Stomach (tissue), 19 donors: ENCODE measurements at places on chromosomes 5 and 9. TPM values are rescaled to one million over a fixed set of nuclear protein-coding genes. Genes with fewer than 3 reads are reported as not detected.

DNA sequence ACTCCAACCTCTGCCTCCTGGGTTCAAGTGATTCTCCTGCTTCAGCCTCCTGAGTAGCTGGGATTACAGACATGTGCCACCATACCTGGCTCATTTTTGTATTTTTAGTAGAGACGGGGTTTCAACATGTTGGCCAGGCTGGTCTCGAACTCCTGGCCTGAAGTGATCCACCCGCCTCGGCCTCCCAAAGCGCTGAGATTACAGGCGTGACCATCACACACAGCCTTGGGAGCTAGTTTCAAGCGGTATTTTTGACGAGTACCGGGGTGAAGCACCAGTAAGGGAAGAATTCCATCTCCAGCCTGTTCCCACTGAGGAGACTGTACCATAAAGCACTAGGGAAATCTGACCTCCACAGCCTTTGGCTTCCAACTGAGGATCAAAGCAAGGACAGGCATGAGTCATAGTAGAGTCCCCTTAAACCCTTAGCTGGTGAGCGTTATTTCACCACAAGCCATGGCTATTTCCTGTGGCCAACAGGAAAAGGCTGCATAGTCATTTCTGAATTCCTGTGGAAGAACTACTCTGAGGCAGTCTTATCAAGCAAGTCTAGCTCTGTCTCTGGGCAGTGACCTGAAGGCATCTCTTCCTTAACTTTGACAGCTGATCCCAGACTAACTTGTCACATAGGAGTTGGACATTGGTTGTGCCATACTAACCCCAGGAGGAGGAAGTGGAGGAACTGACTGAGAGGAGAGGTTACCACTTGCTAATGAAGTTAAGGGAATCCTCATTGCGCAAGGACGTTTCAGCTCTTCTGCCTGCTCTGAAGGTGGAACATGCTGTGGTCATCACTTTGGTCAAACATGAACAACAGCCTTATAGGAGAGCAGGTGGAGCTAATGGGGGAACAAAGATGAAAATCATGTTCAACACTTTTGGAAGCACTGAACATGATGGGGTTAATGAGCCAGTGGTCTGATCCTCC is 85.8 kb upstream of the DMRT1 start:
- DNase-seq: no peak

DNA sequence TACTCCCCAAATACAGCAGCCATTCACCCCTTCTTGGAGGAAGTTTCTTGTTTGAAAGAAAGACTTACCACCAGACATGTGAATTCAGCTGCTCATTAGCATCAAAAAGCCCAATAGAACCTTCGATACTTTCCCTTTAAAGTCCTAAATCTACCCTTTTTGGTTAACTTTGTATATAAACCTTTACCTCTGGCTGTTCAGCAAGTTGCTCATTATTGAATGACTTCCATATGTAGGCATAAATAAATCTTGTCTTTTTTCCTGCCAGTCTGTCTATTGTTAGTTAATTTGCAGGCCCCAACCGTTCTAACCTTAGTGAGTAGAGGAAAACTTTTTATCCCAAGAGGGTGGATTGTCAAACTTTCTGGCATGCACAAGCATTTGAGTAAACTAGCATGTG is 27.9 kb upstream of the FBXL17 start:
- DNase-seq: no peak

DNA sequence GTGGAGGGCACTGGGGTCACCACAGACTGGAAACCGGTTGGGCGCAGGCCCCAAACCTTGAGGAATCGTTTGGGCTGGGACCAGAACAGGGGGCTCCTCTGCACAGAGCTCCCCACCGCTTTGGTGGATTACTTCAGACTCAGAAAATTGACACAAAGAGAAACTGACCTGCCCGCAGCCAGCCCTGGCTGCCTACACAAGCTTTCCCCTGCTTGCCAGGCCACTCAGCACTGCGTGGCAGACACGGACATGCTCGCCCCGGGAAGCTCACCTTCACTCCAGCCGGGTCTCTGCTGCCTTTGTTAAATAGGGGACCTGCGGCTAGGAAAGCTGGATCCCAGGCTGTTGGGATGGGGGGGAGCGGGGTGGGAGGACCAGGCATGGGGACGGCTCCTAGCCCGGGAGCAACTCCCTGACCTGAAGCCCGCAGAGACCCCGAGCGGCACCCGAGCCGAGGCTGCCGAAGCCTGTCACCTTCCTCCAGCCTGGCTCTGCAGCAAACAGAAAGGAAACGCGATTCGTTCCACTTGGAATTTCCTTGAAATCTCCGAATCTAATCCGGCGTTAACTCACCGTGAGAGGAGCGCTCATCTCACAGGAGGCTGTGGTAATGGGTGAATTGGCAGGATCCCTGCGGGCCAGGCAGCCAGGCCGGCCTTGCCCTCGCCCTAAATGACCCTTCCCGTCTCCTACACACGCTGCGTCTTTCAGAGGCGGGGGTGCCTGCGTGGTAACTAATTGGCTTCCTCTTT is 8.8 kb downstream of the PAX5 start:
- no peak for DNase-seq

GRCh38 chr5:166834246-166834645 is 1457.2 kb upstream of the WWC1 start:
- DNase-seq: no peak

GRCh38 chr5:82403026-82403425 is 124.9 kb upstream of the RPS23 start:
- no peak for DNase-seq

DNA sequence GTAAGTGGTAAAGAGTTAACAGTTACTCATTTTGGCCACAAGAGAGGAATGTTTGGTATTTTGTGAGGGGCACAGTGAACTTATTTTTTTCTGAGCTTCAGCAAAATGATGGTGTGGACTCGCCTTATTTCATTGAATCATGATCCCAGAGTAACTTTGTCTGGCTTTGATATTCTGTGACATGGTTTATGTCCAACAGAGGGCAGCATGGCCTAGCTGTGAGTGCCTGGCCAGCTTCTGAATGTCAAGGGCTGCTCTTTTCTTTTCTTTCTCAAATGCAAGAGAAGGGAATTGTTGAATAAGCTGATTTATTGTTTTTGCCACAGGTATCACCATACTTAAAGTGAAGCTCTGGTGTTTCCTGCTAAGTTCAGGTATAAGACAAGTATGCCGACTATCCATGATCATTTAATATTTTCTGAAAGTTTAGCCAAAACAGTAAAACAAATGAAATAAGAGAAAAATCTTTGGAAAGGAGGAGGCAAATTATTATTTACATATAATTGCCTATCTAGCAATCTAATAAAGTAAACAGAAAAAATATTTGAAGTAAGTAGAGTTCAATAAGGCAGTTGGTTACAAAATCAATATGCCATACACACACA is 31.7 kb downstream of the MRPL22 start:
- DNase-seq: no peak

DNA sequence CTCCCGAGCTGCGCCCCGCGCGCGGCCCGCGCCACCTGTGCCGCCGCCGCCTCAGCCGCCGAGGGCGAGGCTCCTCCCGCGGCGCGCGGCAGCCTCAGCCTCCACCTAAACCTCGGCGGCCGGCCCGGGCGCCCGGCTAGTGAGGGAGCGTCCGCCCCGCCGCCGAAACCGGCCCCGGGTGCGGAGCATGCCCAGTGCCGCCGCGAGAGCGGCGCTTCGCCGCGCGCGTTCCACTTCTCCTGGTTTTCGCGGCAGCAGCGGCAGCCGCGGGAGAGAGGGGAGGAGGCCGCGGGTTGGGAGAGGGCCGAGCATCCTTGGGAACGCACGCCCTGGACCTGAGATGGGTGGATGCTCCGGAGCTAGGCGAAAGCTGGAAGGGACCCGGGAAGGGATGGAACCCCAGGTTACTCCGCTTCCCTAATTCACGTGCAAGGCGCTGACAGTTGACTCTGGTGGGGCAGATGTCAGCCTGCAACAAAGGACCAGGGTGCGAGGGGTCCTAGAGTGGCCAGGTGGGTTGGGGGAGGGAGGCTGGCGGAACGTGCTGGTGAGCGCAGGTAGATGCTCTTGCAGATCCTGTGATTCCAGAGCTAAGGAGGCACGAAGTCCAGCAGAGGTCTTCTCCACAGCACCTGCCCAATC is at the start of gene CTNND2:
Gene CTNND2, minus strand, starts transcription at position 182 of the 642 bp plus-strand sequence. CDS start 593 bp downstream, outside the sequence.
- peak; percentile 87 for DNase-seq

DNA sequence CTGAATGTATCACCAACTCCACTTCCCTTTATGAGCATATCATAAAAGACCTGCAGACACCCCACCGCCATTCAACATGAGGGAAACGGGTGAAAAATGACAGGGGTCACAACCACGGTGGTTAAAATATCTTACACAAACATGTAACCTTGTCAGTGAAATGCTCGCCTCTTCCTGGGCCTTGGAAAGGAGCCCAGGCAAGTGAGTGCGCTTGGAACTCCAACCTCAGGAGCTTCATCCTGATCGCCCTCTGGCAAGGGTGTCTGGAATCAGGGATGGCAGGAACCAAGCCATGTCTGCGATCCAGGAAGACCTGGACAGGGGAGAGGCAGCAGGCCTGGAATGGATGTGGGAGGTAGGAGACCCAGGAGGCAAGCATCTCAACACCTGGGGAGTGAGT is 282.7 kb downstream of the GAS1 start:
- no peak for DNase-seq

The ECSCR gene
- total RNA-seq: not detected

DNA sequence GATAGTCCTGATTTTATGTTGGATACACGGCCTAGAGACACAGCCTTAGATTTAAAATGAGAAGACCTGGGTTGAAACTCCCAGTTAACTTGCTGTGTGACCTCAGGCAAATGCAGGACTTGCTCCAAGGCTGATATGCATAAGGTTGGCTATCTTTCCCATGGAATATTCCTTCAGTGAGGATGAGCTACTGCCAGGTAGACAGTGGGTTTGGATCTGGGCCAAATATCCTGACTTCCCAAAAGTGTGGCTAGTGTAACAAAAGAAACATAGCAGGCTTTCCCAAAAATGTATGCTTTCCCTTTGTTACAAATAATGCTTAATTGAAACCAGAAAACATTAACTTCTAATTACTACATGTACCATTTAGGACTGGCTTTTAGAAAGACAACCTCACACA is 697 bp upstream of the XPA start:
- peak; percentile 23 for DNase-seq

- no peak for DNase-seq
These were observed 73.4 kb upstream of the MEF2C start for GRCh38 chr5:88956416-88956815.

DNA sequence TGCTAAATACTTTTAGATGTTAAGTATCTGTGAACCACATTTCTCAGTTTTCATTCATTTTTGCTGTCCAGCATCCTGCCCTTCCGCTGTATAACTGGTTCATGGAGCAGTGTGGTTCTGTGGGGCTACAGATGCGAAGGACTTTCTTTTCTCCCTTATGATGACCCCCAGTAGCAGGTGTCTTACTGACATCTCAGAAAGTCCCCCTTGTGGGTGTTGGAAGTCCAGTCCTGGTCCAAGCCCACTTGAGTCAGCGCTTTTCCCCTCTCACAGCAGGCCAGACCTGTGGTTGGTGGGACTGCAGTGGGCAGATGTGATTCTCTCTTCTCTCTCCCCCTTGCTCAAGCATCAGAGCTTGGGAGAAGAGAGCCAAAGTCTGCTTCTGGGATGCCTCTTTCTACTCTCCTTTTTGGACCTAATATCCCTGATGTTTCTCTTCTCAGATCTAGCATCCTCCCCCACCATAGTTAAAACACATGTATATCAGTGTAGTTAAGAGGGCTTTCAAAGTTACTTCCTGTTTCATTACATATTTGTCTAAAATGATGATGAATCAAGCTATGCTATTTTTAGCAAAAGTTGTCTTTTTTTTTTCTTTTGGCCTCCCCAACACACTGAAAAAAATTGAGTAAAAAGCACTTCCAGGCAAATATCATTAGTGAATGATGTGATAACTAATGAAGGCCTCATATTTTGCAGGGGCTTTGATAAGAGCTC is 119.5 kb upstream of the ZNF618 start:
- no peak for DNase-seq

- no peak for DNase-seq
These were observed 86.4 kb downstream of the SFXN1 start for GRCh38 chr5:175564716-175565115.

DNA sequence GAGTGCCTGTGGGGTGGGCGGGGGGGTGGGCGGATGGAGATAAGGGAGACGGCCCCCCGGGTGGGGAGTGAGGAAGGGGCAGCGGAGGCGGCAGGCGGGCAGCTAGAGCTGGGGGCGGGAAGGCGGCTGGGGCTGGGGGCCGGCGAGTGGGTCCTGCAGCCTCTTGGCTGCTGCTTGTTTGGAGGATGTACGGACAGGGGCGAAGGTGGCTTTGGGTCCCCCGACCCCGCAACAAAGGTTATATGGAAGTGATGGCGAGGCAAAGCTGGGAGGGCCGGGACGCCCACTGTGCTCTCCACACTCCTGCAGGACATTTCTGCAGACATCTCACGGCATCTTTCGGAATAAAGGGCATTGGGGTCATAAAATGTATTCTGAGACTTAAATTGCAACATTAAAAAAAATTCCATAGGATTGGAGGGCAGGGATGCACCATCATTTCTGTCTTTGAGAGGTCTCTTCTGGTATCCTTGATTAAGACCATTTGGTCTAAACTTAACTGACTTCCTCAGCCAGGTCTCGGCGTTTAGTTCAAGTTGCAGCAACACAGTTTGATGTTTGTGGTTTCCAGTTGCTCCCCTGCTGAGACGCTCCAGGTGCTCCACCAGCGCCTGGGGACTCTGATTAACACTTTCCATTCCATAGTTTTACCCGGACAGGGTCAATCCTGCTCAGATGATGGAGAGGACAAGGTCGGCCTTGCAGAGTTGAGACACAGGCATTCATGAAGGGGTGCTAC is 101.6 kb upstream of the SSBP2 start:
- DNase-seq: no peak

DNA sequence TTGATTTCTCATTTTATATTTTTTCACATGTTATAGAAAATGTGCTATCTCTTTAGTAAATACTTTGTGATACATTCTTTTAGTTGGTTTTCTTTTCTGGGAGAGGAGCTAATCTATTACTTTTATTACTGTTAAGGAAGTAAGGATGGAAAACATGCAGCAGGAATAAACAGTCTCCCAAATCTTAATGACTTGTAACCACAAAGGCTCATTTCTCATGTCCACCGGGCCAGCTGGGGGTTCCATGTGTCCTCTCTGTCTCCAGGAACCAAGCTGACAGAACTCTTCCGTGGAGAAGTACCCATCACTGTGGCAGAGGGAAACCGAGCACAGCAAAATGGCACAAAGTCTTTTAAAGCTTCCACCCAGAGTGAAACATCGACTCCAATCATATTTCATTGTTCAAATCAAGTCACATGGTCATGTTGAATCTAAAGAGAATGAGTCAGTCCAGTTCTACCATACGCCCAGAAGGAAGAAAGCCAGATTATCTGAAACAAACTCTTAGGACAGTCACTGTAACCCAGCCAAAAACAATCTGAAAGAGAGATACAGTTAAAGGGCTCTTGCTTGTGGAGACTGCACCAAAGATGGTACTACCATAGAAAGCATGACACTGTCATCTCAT is 97.1 kb upstream of the CDH6 start:
- peak; percentile 7 for DNase-seq

GRCh38 chr9:104906441-104907277 is 21.3 kb downstream of the ABCA1 start:
- no peak for DNase-seq

DNA sequence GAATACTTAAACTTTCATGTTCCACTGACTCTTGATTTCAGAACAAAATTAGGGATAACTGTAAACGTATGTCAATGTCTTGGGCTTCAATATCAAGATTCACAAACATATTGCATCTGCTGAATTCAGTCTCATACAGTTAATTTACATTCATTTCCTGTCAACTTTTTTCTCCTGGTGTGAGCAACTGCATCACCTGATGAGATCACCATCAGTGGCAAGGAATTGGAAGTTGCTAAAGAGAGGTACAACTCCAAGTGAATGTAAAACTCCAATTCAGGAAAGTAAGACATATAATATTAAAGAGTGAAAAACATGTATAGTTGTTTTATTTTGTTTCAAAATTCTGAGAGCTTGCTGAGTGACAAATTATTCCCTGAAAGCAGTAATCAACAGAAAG is 1336.2 kb upstream of the C9orf72 start:
- DNase-seq: no peak

GRCh38 chr5:82466986-82467561 is 188.9 kb upstream of the RPS23 start:
- DNase-seq: peak; percentile 64
